ENCODE measurements at places on chromosomes 13 and 19. TPM values are rescaled to one million over a fixed set of nuclear protein-coding genes. Genes with fewer than 3 reads are reported as not detected.

DNA sequence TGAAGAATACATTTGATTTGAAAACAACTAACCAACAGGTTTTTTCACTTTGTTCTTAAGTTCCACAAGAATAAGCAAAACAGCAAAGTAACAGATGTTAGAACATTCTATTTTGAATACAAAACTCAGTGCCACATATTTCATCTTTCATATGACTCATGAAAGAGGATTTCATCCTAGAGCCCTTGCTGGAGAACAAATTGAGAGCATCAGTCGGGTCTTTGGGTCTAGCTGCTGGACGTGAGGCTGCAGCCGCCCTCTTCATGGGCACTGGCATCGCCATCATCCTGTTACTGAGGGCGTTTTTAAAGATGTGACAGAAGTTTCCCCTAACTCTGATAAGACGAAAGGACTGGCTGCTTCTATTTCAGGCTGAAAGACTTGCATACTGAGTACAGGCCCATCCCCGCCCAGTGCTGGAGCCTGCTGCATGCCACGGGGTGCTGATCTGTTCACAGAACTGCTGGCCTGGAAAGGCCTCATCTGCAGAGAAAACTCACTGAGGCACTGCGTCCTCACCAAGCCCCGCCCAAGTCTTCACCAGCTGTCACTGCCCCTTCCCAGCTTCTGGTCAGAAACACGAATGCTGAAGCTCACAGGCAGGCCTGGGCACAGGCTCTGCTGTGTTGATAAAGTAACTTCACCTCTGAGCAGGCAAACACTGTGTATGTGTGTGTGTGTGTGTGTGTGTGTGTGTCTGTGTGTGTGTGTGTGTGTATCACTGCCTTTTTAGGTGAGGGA, 101.4 kb downstream of the TUBGCP3 start:
- no peak for DNase-seq

Gene DNAJC15
- total RNA-seq = 24.0 TPM

- DNase-seq = no peak
Observed at GRCh38 chr19:49157445-49158224, at the start of gene TRPM4. TRPM4 (plus strand) TSS chr19:49157792; CDS start chr19:49157867, 75 bp downstream.

- DNase-seq = no peak
Observed at GRCh38 chr13:95656386-95657015, 12.0 kb upstream of the DZIP1 start.

GRCh38 chr19:1354970-1355567, 28.6 kb upstream of the NDUFS7 start:
- no peak for DNase-seq

Gene KL
- 1.4 TPM for total RNA-seq

Gene SIGLEC7
- total RNA-seq = not detected

Gene SLC25A41
- total RNA-seq = not detected

- DNase-seq = no peak
Observed at GRCh38 chr19:45464852-45465441, 2.8 kb upstream of the FOSB start.

GRCh38 chr13:95180513-95181245, 120.6 kb downstream of the ABCC4 start:
- DNase-seq = no peak

GRCh38 chr19:18046059-18046718, 38.2 kb downstream of the ARRDC2 start:
- DNase-seq = no peak

Gene KLK4
- total RNA-seq = not detected

GRCh38 chr13:80211566-80211965, 129.4 kb downstream of the SPRY2 start:
- no peak for DNase-seq

DNA sequence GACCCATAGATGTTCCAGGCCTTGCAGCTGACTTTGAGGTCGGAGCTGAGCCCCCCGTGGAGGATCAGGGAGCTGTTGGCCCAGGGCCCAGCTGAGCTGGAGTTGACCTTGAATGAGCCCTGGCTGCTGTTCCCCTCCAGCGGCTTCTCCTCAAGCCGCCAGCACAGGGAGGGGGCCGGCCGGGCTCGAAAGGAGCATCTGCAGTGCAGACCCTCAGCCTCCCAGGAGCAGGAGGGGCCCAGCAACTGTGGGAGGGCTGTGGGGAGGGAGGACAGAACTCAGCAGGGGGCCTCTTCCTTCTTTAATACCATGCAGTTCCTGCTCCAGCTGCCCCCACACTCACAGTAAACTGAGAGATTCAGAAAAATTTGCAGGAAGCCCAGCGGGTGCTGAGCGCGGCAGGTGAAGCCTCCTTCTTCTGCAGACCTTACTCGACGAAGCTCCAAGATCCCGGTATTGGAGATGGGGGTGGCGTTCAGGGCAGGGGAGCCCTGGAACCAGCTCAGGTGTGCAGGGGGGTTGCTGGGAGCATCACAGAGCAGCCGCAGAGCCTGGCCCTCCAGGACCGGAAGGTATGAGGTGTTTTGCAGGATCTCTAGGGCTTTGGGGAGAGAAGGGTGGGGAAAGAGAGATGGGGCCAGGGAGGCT, 2.6 kb downstream of the SIGLEC5 start:
- no peak for DNase-seq

- DNase-seq = no peak
Observed at GRCh38 chr19:40594255-40594654, 6.9 kb upstream of the LTBP4 start.

Gene LYPD5
- not detected for total RNA-seq

- no peak for DNase-seq
Observed at GRCh38 chr19:39765091-39766076, 13.3 kb upstream of the LEUTX start.

All from epithelial cell of proximal tubule (primary cell).